ENCODE measurements at places on chromosomes 1 and 21. TPM values are rescaled to one million over a fixed set of nuclear protein-coding genes. Genes with fewer than 3 reads are reported as not detected.

Gene HOOK1
- total RNA-seq: not detected

Gene C1orf21
- total RNA-seq: 7.1 TPM

Gene ARHGEF16
- total RNA-seq: not detected

Gene CDA
- not detected for total RNA-seq

Gene LSS
- total RNA-seq: 30.7 TPM

Gene BNIPL
- 2.2 TPM for total RNA-seq

Gene LRRC38
- total RNA-seq: not detected

Gene SCAF4
- 8.8 TPM for total RNA-seq

Gene CDC73
- total RNA-seq: 36.1 TPM

Gene G0S2
- total RNA-seq: not detected

Gene SMIM1
- not detected for total RNA-seq

Gene LINGO4
- total RNA-seq: not detected

Gene SELE
- not detected for total RNA-seq

Gene ENAH
- 96.3 TPM for total RNA-seq

Gene CNKSR1
- total RNA-seq: 1.8 TPM

Gene IFI44L
- 0.34 TPM for total RNA-seq

Gene SYT6
- not detected for total RNA-seq

Gene PLA2G2A
- total RNA-seq: 0.21 TPM

Gene RGS7
- 4.0 TPM for total RNA-seq

Gene OR10J1
- not detected for total RNA-seq

Gene IVL
- total RNA-seq: 0.08 TPM

Gene CCDC181
- 4.3 TPM for total RNA-seq

Gene BRINP3
- 0.41 TPM for total RNA-seq

Gene MRPL39
- total RNA-seq: 42.6 TPM

Gene RNF223
- 0.56 TPM for total RNA-seq
